ENCODE measurements at places on chromosomes 12 and 14.
A peak's percentile ranks its signal among the peaks of the same experiment; 100 is the strongest.

- no peak for DNase-seq
These were observed 18.1 kb downstream of the GPATCH2L start for GRCh38 chr14:76169776-76170175.

DNA sequence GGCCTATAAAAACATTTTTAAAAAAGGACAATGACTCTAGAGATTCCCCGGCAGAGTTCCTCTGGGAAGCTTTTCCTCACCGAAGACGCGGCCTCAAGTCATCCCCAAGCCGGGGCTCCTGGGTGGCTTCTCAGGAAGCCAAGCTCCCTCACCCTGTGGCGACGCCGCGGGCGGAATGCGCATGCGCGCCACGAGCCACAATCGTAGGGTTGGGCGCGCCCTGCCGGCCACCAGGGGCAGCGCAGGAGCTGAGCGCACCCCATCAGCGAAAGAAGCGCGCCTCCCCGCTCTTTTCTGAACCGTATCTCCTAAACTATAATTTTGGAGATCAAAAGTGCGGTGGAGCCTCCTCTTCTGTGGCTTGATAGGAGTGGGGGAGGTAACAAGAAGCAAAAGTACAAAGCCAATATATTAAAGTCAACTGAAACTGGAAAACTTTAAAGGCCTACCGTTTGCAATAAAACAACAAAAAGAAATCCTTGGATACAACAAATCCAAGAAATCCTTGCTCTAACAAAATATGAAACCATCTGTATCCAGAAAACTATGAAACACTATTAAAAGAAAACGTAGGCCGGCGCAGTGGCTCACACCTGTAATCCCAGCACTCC is 17.4 kb upstream of the CHFR start:
- peak; percentile 26 for DNase-seq

DNA sequence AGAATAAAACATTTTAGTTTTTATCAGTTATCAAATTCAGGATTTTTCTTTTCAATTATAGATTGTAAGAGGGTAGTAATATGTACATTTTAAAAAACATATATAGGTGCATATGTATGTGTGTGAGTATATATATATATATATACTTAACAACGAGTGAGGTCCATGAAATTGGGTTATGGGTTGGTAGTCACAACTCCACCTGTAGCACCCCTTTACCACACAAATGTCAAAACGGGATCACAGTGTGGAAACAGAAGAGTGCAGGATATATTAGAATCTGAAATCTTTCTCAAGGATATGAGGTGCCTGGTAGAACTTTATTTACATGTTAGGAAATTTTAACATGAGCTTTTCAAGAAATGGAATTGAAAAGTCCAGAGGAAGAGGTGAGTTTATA is 31.3 kb downstream of the MIA2 start:
- DNase-seq: no peak

DNA sequence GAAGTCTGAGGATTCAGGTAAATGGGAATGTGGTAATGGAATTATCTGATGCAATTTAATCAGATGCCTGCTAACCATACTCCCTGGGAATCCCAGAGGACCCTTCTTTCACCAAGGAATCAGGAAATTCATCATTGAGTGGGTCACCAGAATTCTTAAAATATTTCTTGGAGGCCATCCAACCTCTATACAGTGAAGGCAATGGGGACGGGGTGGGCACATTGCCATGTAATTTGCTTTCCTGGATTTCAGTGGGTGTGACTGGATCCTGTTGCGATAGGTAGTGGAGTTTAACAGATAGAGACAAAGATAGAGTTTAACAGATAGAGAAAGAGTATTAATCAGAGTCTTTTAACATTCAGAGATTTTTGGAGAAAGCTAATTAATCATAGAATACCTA is 394.4 kb downstream of the DAD1 start:
- no peak for DNase-seq

- no peak for DNase-seq
These were observed 227.9 kb downstream of the DACT1 start for GRCh38 chr14:58865514-58866281.

- DNase-seq: no peak
These were observed 181.6 kb downstream of the GRIP1 start for GRCh38 chr12:66497008-66497897.

GRCh38 chr12:21471294-21471693 is 30.1 kb downstream of the RECQL start:
- no peak for DNase-seq

GRCh38 chr14:92631098-92631497 is 117.3 kb downstream of the LGMN start:
- no peak for DNase-seq

- no peak for DNase-seq
These were observed 45.8 kb upstream of the TMEM132D start for GRCh38 chr12:129949651-129950050.
